Activated naive CD4-positive, alpha-beta T cell (primary cell): ENCODE measurements at places on chromosomes 7 and 10.

GRCh38 chr10:23294638-23295247, 49.9 kb downstream of the C10orf67 start:
- DNase-seq, result no peak

- no peak for DNase-seq
Observed at GRCh38 chr7:124811341-124811740, 45.7 kb upstream of the GPR37 start.

- DNase-seq, result no peak
Observed at GRCh38 chr7:121874298-121874697, 1.3 kb downstream of the PTPRZ1 start.

- no peak for DNase-seq
Observed at GRCh38 chr10:112532189-112532588, 85.2 kb downstream of the VTI1A start.

- no peak for DNase-seq
Observed at GRCh38 chr7:33129806-33130153, 416 bp downstream of the BBS9 start.
